ENCODE measurements at places on chromosomes 6 and 20.
A peak's percentile ranks its signal among the peaks of the same experiment; 100 is the strongest.

DNA sequence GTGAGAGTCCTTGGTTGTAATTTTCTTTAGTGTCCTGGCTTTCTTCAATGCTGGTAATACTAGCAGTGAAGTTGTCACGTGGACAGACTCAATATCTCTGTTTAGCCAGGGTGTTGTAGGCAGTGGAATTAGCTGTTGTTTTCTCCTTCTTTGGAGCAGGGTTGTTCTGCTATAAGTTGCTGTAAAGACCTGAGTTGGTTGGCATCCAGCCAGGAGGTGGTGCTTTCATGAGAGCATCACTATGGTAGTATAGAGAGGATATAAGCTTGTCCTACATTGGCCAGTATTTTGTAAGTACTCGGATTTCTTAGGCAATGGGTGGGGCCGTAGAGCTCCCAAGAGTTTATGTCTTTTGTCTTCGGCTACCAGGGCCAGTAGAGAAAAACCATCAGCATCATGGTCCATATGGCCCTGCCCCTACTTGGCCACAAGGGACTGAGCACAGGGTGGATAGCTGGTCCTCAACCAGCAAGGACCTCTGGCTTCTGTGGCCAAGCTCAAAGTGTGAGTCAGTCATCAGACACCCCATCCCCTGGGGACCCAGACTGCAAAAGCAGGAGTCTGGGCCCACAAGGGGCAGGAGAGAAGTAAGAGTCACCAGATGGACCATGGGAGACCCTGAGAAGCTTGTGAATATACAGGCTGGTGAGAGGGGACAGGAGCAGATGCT lies 127.9 kb upstream of the NXT1 start:
- DNase-seq, result no peak

DNA sequence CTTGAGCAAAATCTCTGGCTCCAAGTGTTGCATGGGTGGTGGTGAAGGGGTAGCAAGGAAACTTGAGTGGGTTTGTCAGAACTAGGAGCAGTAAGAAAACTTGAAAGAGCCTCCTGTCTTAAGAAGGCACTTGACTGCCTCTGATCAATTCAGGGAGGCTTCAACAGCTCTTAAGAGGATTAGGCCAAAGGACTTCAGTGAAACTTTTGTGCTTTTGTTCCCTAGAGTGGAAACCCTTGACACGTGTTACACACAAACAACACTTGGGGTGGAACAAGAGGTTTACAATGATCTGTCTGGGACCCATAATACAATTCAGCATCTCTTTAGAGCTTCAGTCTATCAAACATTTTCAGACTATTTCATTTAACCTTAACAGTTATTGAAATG lies 80.1 kb upstream of the ARMC2 start:
- no peak for DNase-seq

- peak; percentile 6 for DNase-seq
These were observed 33.4 kb downstream of the CTNNBL1 start for GRCh38 chr20:37726971-37727956.

GRCh38 chr20:44552950-44553908 lies 29.1 kb upstream of the PKIG start:
- DNase-seq, result peak; percentile 53

DNA sequence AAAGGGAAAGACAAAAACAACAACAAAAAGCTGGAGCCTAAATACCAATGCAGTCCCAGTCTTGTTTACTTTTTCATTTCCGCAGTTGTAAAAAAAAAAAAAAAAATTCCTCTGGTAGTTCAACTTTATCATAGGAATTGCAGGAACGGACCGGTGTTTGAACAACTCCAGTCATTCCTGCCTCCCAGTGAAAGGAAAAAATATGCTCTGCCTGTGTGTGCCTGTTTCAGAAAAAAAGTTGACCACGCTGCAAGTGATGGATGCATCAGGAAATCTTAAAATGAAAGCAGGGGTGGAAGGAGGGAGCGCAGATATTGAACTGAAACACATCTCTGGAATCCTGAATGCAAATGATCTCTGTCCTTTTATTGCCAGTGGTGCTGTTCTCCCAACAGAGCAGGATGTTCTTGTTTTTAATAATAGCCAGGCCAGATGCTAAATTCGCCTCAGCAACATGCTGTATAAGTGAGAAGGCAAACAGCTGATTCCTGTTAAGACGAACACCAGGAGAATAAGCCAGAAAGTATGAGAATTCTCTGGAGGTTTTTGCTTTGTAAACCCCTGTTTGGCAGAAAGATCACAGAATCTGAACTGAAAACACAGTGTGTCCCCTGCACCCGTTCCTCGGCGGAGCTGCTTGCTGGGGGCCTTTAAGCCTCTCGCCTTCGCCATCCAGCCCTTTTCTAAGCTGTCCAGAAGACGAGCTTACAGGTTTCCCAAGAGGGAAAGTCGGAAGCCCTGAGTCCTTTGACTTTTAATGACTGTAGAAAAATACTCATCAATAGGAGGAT lies 178.4 kb upstream of the SUPT3H start:
- no peak for DNase-seq

DNA sequence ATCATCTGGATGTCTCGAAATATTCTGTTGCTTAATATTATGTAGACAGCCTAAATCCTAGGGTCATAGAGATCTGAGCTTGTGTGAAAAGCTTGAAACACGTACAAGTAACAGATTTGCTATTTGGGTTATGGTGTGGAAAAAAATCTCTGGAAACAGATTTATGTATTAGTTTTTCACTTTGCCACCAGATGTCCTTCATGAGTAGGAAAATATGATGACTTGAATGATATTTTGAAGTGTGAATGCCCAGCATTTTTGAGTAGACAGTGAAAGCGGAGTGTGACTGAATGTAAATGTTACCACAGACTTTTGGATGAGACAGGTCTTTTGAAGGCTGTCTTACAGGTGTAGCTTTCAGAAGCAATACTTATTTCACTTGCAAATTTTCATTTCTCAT lies 4.2 kb upstream of the BMP6 start:
- DNase-seq, result no peak

- DNase-seq, result no peak
These were observed 1.9 kb upstream of the DEF6 start for GRCh38 chr6:35295521-35296315.

DNA sequence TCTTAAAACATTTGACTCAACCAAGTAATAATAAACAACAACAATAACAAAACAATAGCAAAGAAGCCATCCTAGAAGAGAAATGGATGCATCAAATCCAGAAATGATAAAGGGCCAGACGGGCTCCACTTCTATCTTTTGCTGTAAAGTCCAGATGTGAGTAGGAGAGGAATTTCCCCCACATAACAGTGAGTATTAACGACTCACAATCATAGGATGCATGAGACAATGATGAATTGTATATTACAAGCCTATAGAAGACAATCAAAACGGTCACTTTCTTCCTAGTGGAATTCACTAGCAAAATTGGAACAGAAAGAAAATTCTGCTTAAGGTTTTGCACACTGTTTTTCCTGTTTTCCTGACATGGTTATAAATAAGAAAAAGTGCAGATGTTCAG lies 97.0 kb upstream of the PREP start:
- no peak for DNase-seq

- DNase-seq, result no peak
These were observed 30.8 kb downstream of the BPIFB1 start for GRCh38 chr20:33313686-33314314.

DNA sequence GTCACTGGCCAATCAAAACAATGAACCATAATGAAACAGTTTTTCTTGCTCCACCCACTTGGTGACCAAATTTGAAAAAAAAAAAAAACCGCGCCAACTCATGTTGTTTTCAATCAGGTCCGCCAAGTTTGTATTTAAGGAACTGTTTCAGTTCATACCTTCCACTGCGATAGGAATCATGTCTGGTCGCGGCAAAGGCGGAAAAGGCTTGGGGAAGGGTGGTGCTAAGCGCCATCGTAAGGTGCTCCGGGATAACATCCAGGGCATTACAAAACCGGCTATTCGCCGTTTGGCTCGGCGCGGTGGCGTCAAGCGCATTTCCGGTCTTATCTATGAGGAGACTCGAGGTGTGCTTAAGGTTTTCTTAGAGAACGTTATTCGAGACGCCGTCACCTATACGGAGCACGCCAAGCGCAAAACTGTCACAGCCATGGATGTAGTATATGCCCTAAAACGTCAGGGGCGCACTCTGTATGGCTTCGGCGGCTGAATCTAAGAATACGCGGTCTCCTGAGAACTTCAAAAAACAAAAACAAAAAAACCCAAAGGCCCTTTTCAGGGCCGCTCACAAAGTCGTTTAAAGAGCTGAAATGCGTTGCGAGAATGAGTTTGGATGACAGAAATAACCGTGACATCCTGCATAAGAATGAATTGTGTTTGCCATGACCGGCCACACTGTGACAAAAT lies 16.7 kb downstream of the HFE start:
- DNase-seq, result peak; percentile 91

GRCh38 chr6:137105375-137105774 lies 60.6 kb upstream of the IL20RA start:
- no peak for DNase-seq

- no peak for DNase-seq
These were observed 21.9 kb upstream of the SGK2 start for GRCh38 chr20:43536817-43537440.

DNA sequence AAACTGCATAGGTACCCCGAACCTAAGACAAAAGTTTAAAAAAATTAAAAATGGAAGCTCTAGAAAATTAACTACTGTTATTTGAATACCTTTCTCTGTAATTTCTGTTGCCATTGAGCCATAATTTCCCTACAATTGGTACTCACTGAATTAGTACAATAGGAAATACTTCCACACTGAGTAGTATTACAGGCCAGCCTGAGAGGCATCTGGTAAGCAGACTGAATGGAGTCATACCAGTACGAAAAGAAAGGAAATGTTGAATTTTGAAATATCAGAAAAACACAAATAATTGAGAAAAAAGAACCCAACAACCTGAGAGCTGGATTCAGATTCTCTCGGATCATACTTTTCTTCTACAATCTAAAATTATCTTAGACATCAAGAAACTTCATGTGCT lies 791.3 kb downstream of the TENT5A start:
- no peak for DNase-seq

- DNase-seq, result no peak
These were observed 489.5 kb upstream of the CITED2 start for GRCh38 chr6:139863964-139864363.

DNA sequence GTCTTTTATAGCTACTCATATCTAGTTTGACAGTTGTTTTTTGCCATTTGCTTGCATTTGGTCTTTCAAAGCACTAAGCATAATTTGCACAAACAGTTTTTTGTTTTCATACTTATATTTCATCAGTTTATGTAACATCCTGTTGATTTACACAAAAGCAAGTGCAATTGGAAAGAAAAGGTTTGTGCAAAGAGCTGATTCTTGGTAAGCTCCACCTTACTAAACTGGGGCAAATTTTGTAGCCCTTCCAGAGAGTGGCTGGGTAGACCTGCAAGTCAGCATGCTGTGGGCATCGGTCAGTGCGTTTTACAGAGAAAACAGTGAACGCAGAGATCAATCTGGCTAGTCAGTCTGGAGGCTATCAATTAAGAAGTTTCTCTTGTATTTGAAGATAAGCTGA lies 34.5 kb downstream of the TXLNB start:
- DNase-seq, result no peak

- no peak for DNase-seq
These were observed 169.4 kb upstream of the TAB2 start for GRCh38 chr6:149147938-149148718.

DNA sequence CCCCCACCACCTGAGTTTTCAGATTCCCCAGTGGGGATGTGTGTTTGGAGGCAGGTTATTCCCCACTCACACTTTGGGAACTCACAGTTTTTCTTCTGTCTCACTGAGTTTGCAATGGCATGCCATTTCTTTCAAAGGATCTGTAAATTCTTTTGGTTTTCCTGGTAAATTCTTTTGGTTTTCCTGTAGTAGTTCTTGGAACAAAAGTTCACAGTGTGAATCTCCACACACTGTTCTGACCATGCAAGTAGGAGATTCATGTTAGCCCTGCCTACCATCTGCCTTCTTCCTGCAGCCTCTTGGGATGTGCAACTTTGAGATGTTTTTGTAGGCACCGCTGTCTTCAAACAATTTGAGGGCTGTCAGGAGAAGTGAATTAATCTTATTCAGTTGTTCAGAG lies 165.6 kb upstream of the OGFRL1 start:
- DNase-seq, result no peak

Measured in thyroid gland (tissue), 4 donors.